Activated naive CD8-positive, alpha-beta T cell treated with anti-CD3 and anti-CD28 coated beads for 36 hours (primary cell): ENCODE measurements at places on chromosomes 2 and 18. TPM values are rescaled to one million over a fixed set of nuclear protein-coding genes. Genes with fewer than 3 reads are reported as not detected.

- no peak for DNase-seq
These were observed 1273.5 kb upstream of the CRIM1 start for GRCh38 chr2:35082072-35082471.

The BUB1 gene
- total RNA-seq = 80.4 TPM

DNA sequence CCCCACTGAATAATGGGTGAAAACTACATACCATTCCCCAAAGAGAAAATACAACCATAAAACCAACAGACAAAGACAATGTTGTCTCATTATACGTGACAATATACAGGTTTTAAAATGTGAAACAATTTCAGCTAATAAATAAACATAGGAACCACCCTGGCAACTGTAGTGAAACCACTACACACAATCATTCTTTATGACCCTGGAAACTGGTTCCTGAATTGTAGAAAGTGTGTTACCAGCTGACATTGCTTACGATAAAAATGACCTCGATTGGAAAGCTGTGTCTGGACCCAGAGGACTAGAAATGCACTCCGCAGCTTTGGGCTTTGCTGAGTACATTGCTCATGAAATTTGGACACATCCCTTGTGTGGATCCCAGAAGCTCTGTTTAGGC is 73.9 kb upstream of the LPIN2 start:
- DNase-seq = no peak

DNA sequence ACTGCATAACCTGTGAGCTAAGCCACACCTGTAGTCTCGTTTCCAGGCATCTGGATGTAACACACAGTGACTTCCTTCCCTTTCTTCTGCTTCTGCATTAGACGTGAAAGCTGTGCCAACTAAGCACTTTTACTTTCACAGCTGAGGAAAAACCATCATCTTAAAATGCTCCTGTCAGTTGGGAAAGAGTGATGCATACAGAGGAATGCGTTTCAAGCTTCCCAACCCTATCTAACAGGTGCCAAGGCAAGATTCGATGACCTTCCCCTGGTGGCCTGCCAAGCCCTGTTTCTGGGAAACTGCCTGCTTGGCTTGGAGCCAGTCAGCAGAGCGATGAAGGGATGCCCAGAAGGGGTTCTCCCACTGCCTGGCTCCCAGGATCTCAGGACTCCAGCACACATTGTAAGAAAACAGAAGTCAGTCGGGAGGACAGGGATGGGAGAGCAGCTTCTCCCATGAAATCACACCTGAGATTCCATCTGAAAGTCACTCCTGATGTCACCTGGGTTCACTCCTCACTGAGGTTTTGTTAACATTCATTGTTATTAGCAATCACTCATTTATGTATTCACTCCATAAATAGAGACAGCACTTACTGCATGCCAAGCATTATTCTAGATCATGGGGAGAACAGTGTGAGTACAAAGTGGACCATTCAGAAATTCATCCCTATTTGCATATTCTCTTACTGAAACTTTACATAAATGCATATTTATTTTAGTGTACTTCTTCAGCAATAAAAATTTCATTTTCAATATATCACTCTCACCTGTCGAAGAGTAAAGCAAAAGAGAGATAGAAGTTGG is 64.1 kb downstream of the DTNA start:
- no peak for DNase-seq

DNA sequence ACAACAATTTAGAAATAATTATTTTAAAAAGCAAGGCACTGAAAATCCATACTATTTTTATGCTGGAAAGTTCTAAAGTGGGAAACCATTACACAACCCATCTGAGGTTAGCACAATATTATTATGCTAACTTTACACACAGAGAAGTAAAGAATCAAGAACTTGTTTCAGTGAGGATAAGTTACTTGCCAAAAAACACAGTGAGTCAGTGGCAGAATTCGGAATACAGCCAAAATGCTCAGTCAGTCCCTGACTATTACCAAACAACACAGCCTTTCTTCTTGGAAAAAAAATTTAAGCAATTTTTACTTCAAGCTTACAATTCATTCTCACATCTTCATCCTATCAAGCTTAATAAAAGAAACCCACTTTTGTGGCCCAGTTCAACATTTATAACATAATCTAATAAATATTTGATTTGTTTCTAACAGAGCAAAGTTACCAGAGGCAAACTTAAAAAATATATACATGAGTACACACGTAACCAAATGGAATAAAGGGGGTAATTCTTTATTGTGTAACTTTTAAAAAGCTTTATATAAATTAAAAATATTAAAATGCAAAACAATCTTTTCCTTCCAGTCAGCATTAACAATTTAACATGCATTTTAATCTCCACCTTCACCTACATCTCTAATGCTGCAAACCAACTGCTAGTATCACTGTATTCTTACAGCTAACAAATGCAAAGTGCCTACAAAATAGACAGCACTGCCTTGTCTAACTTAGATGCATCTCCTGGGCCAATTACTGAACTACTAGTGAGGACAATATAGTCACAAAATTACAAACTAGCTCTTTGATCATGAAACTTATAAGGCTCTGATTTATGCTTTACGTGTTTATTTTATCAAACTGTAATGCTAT is 55.2 kb downstream of the CCDC88A start:
- no peak for DNase-seq

DNA sequence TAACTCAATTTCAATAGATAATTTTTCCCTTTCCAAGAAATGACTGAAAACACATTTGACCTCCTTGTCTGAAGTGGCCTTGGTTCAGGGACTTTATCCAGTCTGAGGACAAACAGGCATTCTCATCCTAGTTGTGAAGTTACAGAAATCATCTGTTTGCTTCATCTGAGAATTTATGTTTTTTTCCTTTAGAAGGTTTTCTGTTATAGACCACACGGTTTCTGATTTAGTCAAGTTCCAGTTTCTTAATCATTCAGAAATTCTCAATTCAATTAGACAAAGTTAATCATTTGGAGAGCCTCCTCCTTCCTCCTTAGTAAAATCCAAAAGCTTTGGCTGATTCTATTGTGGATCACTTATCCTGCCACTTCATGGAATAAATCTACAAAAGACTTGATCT is 60.9 kb downstream of the ICOS start:
- DNase-seq = no peak

The MAP3K19 gene
- total RNA-seq = not detected

GRCh38 chr2:54709336-54709809 is 14.1 kb upstream of the EML6 start:
- DNase-seq = peak; percentile 23

- no peak for DNase-seq
These were observed 102.8 kb upstream of the RNF152 start for GRCh38 chr18:61995618-61996017.

The LBX2 gene
- not detected for total RNA-seq

DNA sequence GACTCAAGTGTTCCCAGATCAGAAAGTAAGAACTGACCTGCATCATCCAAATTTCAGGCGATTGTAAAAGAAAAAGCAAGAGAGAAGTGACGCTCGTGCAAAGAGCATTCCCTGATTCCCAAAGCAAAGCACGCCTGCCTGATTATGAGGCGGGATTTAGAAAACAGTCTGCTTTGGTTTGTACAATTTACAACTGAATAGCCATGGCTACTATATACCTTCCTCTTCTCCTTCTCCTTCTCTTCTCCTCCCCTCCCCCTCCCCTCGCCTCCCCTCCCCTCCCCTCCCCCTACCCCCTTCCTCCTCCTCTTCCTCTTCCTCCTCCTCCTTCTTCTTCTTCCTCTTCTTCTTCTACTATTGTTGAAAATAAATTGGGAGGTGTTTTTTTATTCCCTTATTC is 782.9 kb downstream of the GALR1 start:
- DNase-seq = no peak

- no peak for DNase-seq
These were observed 124.5 kb downstream of the TMEM182 start for GRCh38 chr2:102886216-102886893.

DNA sequence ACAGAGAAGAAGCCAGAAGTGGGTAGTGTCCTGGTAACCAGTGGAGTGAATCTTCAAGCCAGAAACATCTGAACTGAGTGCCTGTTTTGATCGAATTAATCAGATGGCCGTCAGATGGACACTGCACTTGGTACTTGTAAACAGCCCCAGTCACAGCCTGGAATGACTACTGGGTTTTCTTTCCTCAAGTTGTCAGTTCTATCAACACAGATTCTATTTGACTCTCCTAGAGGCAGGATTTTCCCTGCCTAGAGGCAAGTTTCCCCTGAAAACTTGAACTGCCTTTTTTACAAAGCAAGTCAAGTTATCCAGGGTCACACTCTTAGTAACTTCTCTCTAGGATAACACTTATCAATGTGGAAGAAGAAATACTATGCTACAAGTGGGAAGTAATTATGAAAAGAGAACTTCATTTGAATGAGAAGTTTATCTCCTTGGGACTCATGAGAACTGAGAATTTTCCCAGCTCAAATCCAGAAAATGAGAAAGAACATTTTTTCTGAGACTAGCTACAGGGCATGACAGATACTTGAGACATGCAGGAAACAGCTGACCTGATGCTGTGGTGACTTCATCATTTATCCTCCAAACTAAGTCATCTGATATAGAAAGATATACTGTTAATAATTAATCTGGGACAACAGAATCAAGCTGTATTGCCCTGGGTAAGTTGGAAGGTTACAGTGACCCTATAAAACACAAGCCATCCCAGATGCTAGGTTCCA is 36.0 kb downstream of the SULT1C2 start:
- DNase-seq = no peak

GRCh38 chr2:11056614-11057013 is 98.7 kb upstream of the SLC66A3 start:
- DNase-seq = no peak

The RIT2 gene
- not detected for total RNA-seq

DNA sequence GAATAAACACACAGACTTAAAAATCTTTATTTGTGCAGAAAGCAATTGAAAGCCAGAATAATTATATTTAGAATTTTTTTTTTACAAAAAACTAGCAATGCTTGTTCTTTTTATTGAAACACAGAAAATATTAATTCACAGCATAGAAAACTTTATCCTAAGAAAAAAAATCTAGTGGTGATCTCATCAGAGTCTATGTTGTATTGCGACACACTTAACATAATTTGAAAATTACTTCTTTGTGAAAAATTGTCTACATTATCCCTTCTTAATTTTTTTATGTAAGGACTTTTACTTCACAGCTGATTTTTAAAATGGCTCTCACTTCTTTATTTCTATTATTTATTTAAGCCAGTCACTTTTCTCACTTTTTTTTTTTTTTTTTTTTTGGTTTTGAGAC is 103.4 kb downstream of the LDLRAD4 start:
- DNase-seq = no peak

The ERCC3 gene
- total RNA-seq = 53.2 TPM

- no peak for DNase-seq
These were observed 55.3 kb downstream of the G6PC2 start for GRCh38 chr2:168956392-168956791.

DNA sequence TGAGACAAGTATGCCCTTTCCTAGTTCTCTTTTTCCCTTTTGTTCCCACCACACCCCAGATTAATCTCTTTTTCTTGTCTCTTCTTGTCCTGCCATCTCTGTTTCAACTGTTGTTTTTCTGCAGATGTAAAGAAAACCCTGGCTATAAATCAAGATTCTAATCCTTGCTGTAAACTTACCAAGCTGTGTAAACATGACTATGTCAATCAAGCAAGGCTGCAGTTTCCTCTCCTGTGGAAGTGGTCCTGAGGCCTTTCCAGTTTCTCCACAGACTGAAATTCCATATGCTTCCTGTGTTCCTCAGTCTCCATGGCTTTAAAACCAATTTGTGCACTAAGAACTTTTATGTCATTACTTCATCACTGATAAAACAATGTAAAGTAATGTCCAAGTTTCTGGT is 288.8 kb upstream of the PIK3C3 start:
- no peak for DNase-seq

DNA sequence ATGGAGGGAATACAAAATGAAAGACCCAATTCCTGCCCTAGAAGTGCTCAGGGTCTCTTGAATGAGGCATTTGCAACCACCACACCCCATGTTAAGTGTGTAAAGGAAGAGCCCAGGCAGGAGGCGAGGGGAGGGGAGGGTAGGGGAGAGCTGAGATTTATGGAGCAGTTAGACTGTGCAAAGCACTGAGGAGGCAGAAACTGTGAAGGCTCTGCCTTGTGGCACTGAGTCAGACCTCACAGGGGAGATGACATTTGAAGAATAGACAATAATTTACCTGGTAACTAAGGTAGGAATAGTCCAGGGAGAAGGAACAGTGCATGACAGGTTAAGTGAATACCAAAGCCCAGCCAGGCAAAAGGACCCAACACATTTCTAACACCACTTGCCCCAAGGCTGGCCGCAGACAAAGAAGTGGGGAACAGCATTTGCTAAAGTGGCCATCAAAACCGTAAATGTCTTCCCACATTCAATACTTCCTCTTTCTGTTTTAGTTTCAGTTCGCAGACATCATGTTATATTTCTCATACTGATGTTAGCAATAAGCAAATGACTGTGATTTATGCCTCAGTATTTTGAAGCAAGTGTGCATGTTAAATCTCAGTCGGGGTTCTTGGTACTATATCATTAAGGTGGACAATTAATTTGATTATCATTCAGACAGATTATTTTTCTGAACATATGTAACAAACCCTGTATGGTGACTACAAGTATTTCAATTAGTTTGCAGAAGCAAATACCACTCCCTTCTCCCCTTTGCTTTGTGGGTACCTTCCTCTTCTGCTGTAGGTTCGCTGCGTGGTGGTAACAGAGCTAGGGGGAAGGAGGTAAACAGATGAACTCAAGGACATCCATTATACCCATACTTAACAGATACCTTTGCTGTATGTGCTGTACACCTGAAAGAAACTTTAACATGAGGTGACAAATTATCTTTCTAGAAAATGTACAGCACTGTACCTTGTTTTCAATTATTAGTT is 27.5 kb downstream of the CDH20 start:
- DNase-seq = no peak

GRCh38 chr2:151853070-151853758 is 25.0 kb upstream of the ARL5A start:
- DNase-seq = no peak

DNA sequence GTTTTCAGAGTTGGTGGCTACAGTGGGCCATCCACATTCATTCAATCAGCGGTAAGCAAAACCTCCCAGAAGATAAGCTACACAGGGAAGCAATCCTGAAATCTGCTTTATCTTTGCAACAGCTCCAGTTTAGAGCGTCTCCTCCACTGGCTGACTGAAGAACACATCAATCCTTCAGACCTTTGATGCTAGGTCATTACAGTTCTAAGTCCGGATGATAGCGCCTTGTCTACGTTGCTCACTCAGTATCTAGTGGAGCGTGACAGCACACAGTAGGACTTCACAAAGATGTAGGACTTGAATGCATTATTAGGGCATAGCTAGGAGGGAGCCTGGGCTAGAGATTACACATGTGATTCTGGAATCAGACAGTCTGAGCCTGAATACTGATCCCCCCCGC is 5.0 kb downstream of the COLEC12 start:
- DNase-seq = no peak

- DNase-seq = no peak
These were observed 83.9 kb upstream of the SLC39A10 start for GRCh38 chr2:195572895-195573683.
